ENCODE measurements at places on chromosomes 4 and X.

DNA sequence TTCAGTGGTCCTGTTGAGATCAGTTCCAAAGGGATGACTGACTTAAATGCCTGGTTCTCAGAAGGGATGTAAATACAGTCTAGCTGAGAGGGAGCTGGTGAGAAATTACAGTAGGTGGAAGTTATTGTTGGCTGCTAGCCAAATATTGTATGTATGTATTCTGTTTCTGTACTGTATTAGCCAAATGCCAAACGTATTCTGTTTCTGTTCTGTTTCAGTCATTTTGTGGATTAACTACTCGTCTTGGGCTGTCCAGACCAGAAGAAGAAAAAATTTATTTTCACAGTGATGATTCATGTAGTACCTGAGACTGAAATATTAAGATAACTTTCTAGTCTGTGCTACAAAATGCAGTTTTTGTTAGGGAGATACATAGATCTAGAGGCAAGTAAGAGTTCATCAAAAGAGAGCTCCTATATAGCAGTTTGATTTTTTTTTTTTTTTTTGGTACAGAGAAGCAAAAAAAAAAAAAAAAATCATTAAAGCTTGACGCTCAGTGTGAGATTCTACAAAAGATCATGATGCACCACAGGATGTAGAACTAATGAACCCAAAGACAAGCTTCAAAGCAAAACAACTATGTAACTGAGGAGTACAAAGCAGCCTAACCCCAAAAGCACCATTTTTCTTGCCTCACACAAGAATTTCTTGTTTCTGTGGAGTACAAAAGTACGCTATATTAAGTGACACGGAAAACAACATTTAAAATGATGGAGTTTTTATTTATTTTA, 54.8 kb downstream of the CASP6 start:
- DNase-seq: no peak

- DNase-seq: no peak
Measured at GRCh38 chr4:76708971-76709771, 188.8 kb downstream of the SOWAHB start.

- DNase-seq: no peak
Measured at GRCh38 chr4:94463771-94464170, 12.0 kb downstream of the PDLIM5 start.

DNA sequence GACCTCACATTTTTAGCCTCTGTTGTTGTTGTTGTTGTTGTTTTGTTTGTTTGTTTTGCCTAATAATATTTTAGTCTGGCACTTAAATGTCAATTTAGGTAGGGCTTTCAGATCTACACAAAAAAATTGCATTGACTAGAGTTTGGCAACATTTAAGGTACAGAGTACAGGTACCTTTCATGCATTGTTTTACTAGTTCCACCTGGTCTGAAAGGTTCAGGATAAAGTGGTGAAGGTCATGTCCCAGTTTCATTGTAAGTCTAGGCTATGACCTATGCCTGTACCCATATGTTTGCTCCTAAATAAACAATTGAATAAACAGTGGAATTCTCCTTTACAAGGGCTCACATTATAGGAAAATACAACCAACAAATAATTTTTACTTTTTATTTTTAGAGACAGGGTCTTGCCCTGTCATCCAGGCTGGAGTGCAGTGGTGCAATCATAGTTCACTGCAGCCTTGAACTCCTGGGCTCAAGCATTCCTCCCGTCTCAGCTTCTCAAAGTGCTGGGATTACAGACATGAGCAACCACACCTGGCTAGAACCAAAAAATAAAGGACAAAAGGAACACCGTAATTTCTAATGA, 13.8 kb downstream of the RNF128 start:
- no peak for DNase-seq

DNA sequence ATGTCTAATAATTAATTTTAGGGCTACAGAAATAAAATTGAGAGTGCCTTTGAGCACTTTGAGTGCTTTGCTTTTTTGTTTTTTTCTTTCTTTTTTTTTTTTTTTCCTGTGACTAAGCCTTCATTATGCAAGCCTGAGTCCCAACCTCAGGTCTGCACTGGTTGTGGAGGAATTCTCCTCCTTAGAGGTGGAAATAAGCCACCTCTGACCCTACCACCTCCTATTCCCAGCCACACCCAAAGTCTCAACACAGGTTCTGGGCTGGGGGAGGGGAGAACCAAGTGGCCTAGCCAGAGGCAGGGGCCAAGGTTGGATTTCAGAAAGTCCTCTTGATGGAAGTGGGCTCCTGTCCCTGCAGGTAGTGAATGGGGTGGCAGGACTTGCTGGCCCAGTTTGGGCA, 180.2 kb downstream of the ARAP2 start:
- DNase-seq: no peak

DNA sequence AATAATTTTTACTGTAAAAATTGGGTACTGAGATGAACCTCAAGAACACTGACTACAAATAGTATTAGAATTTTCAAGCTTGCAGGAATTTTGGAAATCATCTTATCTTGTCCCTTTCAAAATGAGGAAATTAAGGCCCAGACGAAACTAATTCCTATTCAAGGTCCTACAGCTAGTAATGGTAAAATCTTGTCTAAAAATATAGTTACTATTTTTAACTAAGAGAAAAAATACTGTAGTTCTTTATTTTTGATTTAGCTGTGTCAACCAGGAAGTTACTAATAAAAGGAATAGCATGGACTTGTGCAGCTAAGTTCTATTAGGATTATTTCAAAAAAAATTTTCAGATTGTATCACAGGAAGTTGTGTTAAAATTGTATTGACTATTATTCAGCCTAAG, 12.7 kb downstream of the PRIMPOL start:
- DNase-seq: no peak

DNA sequence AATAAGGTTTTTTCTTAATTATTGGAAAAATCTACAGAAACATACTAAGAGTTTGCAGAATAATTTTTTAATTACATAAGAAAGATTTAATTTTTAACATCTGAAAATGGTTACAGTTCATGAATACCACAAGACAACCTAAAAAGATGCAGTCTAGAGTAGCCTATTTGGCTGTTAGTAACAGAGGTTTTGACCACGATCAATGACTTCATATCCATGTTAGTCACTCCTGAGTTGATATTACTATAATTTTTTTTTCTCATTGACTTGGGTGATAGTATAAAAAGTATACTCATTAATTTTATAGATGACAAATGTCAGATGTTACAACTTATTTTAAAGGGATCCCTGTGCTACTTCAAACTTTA, 272.5 kb downstream of the DCTD start:
- DNase-seq: no peak

GRCh38 chr4:1621526-1621925, 62.6 kb downstream of the FAM53A start:
- no peak for DNase-seq

DNA sequence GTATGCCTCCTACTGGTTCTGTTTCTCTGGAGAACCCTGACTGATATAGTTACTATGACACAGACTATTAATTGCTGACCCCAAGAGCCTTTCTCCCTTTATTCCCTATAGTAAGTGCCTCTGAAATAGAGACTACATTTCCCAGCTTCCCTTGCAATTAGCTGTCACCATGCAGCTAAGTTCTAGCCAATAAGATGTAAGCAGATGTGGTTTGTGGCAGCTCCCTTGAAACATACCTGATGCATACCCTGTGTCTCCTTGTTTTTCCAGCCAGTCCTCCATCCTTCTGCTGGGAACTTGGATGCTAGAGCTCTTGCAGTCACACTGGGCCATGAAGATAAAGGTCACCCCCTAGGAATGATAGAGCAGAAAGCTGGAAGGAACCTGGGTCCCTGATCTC, 9.7 kb upstream of the TMEM165 start:
- DNase-seq: no peak

DNA sequence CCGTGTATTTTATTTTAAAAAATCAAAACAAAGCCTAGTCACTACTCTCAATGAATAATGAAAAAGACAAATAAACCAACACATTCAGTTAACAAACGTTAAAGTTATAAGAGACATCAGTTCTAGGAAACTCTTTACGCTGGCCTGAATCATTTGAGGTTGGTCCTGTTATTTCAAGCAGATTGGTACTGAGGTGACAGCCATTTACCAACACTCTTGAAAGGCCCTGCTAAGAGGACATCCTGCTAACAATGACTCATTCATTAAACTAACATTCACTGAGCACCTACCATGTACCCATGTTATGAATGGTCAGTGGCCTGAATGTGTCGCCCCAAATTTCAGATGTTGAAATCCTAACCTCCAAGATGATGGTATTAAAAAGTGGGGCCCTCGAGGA, 57.1 kb upstream of the ADGRG2 start:
- no peak for DNase-seq

DNA sequence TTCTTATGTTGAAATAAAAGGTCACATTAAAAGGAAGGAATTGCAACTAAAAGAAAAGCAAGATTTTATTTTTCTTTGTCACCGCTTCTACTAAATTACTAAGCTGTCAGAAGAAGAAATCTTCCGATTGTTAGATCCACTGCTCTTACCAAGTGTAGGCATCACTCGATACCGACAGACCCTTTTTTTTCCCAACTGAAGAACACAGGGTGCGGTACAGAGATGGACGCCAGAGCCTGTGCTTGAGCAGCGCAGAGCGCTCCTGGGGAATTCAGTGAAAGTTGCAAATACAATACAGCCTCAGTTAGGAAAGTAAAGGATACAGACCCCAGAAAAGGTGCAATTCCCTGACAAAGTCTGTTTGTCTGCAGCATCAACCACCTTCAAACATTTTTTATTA, 94.9 kb upstream of the WDR17 start:
- DNase-seq: no peak

DNA sequence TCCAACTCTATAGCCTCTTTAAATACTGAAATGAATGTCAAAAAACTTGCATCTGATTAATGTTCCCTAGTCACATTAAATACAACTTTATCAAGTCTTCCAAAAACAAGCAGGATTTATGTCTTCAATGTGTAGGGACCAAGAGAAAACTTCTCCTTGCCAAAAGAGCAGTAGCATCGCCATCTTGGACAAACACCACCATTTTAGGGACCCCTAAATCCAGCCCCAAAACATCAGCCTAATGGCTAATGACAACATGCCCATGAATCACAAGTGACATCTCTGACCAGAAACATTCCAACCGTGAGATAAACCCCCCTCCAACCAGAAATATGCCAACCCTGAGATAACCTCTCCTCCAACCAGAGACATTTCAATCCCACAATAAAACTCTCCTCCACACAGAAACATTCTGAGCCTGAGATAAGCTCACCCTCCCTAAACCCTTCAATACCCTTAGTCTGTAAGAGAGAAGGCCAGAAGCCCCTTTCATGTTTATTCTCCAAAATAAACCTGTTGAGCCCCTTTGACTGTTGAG, 697.4 kb downstream of the TRAM1L1 start:
- DNase-seq: no peak

DNA sequence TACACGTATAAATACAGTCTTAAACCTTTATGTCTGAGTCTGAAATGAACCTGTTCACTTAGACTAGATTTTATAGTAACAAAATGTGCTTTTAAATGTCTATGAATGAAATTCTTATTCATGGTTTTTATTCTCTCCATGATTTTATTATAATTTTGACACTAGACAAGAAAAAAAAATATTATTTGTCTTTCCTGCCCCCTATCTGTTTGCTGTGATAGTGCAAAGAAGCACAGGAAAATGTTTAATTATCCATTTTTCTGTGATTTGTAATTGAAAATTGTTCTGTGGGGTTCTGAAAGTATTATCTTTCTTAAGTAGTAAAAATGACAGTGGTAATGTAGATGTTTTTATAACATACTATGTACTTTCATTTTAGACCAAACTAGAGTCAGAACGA, 52.0 kb downstream of the INTS6L start:
- DNase-seq: no peak

DNA sequence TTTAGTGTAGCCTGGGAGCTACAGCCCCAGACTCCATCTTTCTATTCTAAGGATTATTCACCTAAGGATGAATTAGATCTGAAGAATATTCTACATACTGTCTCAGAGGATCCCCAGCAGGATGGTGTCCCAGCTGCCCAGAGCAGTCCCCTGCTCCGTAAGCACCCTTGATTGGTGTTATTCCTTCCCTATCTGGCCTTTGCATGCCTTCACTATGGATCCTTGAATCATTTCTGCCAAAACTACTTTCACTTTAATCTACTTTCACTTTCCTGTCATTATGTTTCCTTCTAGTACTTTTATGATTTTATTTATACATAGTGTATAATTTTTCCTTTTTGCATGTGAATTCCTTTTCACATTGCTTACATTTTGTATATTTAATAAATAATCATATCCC, 39.2 kb downstream of the ARHGAP24 start:
- no peak for DNase-seq

- no peak for DNase-seq
Measured at GRCh38 chr4:8090312-8090711, 68.3 kb downstream of the ABLIM2 start.

GRCh38 chr4:169668069-169668721, 47.8 kb downstream of the CLCN3 start:
- no peak for DNase-seq

DNA sequence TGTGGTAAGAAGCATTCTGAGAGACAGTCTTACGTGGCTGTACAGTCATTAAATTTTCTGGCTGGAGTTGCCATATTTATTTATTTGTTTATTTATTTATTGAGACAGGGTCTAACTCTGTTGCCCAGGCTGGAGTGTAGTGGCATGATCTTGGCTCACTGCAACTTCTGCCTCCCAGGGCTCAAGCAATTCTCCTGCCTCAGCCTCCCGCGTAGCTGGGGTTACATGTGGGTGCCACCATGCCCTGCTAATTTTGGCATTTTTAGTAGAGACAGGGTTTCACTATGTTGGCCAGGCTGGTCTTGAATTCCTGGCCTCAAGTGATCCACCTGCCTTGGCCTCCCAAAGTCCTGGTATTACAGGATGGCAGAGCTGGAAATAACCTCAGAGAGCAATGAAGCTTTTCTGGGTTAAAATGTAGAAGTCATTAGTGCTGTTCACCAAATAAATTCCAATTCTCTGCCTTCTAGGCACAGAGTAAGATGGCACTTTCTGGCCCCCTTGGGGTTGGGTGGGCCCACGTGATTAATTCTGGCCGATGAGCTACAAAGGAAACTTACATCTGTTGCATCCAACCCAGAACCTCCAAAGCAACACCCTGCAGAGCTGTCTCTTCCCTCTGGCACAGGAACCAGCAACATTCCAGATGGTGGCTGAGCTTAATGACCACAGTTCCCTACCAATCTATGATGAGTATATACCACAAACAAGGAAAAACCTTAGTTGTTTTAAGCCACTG, 4.5 kb downstream of the MRFAP1 start:
- no peak for DNase-seq

- DNase-seq: no peak
Measured at GRCh38 chr4:112975567-112976355, 73.7 kb upstream of the ANK2 start.

DNA sequence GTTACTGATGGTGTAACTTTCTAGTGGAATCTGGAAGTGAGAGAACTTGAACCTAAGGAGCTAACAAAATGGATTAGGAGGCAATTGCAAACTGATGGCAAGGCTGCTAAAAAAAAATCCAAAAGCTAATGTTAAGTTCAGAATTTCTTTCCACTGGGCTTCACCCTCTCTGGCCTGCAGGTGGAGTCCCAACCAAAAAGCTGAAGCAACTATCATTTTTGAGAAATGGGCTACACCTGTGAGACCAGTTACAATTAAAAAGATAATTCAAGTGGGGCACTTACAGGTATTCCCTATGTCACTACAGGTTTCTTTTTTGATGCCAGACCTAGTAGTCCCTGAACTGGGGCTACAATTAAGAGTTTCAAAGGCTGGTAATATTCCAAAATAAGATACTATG, 142.1 kb upstream of the FTHL17 start:
- DNase-seq: no peak

Measured in activated T-helper 9 cell treated with anti-CD3 and anti-CD28 coated beads, Interleukin-2, amount 50 U/mL, for 16 hours (primary cell).